Vagina (tissue), 2 donors: ENCODE measurements at places on chromosomes 7 and 10.

GRCh38 chr10:67609996-67610793, 85.8 kb downstream of the CTNNA3 start:
- no peaks in the 10 kb centered on the region for H3K4me1 ChIP-seq
- H3K27ac ChIP-seq: no peak overlapping the region
- no peak for DNase-seq
- H3K36me3 ChIP-seq: no peaks in the 10 kb centered on the region

GRCh38 chr7:144691240-144691639, 144.6 kb downstream of the TPK1 start:
- DNase-seq: no peak
- no peaks in the 10 kb centered on the region for H3K4me1 ChIP-seq
- no peaks in the 10 kb centered on the region for H3K36me3 ChIP-seq
- no peaks in the 10 kb centered on the region for H3K27me3 ChIP-seq
- H3K27ac ChIP-seq: no peak overlapping the region

DNA sequence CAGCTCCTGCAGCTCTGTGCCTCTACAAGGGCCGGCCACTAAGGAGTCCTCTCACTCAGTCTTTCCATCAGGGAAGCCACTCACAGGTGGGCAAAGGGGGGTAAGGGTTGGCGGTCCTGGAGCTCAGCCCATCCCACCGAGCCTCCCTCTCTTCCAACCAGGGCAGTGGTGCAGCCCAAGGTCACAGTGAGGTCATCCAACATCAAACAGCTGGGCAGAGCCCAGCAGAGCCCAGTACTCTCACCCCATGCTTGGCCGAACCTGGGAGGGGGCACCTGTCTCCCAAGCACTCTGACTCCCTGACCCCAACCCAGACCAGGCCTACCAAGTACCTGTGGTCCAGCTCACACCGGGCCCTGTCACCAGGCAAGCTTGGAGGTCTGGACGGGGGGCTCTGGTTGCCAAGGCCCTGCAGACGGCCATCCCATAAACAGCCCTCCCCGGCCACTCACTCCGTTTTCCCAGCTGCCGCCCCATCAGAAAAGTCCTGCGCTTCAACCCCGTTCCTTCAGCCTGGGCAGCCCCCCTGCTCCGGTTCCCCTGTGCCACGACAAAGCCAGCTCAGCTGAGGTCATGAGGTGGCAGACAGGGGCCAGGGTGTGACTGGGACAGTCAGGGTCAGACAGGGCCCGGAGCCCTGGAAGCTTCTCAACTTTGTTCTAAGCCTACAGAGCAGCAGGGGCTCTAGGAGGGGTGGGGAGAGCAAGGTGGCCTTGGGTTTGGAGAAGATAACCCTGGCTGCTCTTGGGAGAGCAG, 27.5 kb downstream of the PDGFA start:
- no peak overlapping the region for H3K4me3 ChIP-seq
- H3K27me3 ChIP-seq: no peaks in the 10 kb centered on the region
- no peak overlapping the region for H3K27ac ChIP-seq
- no peak for DNase-seq

DNA sequence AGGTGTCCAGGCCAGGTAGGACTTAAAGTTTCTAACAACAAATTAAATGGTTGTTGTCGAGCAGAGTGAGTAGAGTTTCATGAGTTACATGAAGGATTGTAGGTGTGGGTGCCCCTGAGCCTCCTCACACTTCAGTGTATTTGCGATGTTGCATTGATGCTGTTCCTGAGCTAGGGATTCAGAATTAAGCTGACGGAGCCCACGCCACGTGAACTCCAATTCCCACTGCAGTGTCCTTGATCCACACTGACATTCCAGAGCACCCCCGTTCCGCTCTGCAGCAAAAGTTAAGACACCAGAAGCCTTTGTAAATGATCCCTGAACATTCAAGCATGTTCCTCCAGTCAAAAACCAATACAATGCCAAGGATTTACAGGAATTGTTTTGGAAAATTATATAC, 78.8 kb upstream of the SEC61G start:
- H3K4me3 ChIP-seq: no peak overlapping the region
- H3K36me3 ChIP-seq: no peaks in the 10 kb centered on the region
- H3K4me1 ChIP-seq: peaks cover 28% of the 10 kb centered on the region
- H3K27ac ChIP-seq: peak overlapping the region; percentile 64
- no peak for DNase-seq

GRCh38 chr7:100538348-100538653, 702 bp upstream of the AGFG2 start:
- H3K4me3 ChIP-seq: peak overlapping the region; percentile 82
- H3K36me3 ChIP-seq: no peaks in the 10 kb centered on the region
- peaks cover 24% of the 10 kb centered on the region for H3K4me1 ChIP-seq
- H3K27me3 ChIP-seq: no peaks in the 10 kb centered on the region
- DNase-seq: no peak
- H3K27ac ChIP-seq: no peak overlapping the region

- DNase-seq: no peak
- H3K27ac ChIP-seq: no peak overlapping the region
- no peaks in the 10 kb centered on the region for H3K4me1 ChIP-seq
- H3K27me3 ChIP-seq: no peaks in the 10 kb centered on the region
- H3K4me3 ChIP-seq: no peak overlapping the region
Observed at GRCh38 chr7:15128716-15129115, 226.2 kb upstream of the DGKB start.

DNA sequence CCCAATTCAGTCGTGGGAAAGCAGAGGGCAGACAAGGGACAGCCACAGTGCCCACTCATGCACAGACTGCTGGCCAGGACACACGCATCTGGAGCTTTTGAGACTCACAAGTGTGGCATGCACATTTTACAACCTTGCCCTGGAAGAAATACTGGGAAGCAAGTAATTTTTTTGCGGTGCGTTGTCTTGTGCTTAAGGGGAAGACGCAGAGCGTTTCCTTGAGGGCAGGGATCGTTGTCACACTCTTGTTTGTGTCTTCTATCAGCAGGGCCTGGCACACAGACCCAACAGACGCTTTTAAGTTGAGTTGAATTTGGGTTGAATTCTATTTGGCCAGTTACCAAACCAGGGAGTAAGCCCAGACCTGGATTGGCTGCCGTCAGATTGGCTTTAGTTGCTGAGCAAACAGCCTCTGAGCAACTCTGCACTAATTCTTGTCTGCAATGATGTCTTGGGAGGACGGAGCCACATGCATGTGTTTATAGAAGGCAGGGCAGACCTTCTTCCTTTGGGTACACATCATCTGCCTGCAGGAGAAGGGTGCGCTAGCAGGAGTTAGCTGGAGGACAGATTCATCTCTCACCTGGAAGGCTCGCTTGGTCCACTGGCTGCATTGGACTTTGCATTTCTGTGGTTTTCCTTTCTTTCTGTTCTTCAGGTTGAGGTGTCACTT, 38.4 kb downstream of the IL2RA start:
- H3K4me1 ChIP-seq: peaks cover 3% of the 10 kb centered on the region
- no peak overlapping the region for H3K4me3 ChIP-seq
- no peak for DNase-seq
- peak overlapping the region; percentile 46 for H3K27ac ChIP-seq
- H3K27me3 ChIP-seq: no peaks in the 10 kb centered on the region
- no peaks in the 10 kb centered on the region for H3K36me3 ChIP-seq

GRCh38 chr7:86814661-86815379, 171.1 kb downstream of the GRM3 start:
- no peaks in the 10 kb centered on the region for H3K36me3 ChIP-seq
- H3K4me1 ChIP-seq: no peaks in the 10 kb centered on the region
- H3K4me3 ChIP-seq: no peak overlapping the region
- no peak for DNase-seq

GRCh38 chr10:24432478-24433416, 223.8 kb downstream of the KIAA1217 start:
- H3K4me3 ChIP-seq: no peak overlapping the region
- no peaks in the 10 kb centered on the region for H3K36me3 ChIP-seq
- H3K4me1 ChIP-seq: peaks cover 6% of the 10 kb centered on the region
- no peaks in the 10 kb centered on the region for H3K27me3 ChIP-seq
- DNase-seq: no peak
